ENCODE measurements at places on chromosomes 1 and 21.

- DNase-seq: no peak
Observed at GRCh38 chr1:205370780-205371179, 14.1 kb upstream of the KLHDC8A start.

- DNase-seq: no peak
Observed at GRCh38 chr1:10694633-10695627, 101.5 kb downstream of the CASZ1 start.

- DNase-seq: no peak
Observed at GRCh38 chr1:113858418-113858817, 13.1 kb downstream of the PTPN22 start.

DNA sequence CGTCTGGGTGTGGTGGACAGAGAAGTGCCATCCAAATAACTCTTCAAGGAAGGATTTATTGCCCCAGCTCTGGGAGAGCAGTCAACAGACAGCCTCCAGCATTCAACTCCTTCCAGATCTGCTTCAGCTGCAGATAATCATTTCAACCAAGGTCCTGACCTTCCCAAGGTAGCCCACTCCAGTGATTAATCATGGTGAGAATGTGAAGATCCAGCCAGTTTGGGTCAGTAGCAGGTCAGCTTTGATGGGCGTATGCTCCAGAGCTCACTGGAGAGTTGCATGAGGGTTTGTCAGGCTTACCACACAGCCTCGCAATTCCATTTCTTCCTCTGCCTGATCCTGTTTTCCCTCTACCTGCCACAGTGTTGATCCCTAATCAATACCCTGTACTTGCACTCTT, 214.5 kb upstream of the ZRANB2 start:
- DNase-seq: peak; percentile 28

DNA sequence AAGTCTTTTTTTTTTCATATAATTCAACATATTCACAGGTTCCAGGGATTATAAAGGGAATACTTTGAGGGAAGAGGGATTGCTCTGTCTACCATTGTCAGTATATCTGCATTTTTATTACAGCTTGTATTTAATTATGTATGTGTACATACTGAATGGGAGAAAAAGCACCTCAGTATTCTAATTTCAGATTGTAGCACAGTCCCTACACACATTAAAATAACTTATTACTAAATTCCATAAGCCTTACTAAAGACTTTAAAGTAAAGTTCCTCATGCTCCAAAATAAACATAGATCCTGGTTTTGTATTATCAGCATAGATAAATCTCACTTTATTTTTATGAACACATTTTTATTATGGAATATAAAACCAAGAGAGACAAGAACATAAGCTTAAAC, 134.2 kb downstream of the NCAM2 start:
- DNase-seq: peak; percentile 0

- DNase-seq: no peak
Observed at GRCh38 chr1:116834595-116834994, 75.1 kb upstream of the PTGFRN start.

GRCh38 chr21:45969921-45970673, 11.5 kb upstream of the COL6A1 start:
- DNase-seq: no peak

DNA sequence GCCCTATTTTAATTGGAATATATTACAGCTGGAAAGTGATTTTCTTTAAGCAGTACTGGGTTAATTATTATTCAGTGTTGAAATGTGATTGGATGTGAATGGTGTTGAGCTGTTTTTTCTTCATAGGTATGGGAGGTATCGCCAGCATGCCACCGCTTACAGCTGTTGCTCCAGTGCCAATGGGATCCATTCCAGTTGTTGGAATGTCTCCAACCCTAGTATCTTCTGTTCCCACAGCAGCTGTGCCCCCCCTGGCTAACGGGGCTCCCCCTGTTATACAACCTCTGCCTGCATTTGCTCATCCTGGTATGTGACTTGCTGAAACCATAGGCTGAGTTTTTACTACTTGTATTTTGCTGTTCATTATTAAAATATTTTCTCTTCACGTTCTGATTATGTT, 107.7 kb downstream of the ITSN1 start:
- DNase-seq: no peak

DNA sequence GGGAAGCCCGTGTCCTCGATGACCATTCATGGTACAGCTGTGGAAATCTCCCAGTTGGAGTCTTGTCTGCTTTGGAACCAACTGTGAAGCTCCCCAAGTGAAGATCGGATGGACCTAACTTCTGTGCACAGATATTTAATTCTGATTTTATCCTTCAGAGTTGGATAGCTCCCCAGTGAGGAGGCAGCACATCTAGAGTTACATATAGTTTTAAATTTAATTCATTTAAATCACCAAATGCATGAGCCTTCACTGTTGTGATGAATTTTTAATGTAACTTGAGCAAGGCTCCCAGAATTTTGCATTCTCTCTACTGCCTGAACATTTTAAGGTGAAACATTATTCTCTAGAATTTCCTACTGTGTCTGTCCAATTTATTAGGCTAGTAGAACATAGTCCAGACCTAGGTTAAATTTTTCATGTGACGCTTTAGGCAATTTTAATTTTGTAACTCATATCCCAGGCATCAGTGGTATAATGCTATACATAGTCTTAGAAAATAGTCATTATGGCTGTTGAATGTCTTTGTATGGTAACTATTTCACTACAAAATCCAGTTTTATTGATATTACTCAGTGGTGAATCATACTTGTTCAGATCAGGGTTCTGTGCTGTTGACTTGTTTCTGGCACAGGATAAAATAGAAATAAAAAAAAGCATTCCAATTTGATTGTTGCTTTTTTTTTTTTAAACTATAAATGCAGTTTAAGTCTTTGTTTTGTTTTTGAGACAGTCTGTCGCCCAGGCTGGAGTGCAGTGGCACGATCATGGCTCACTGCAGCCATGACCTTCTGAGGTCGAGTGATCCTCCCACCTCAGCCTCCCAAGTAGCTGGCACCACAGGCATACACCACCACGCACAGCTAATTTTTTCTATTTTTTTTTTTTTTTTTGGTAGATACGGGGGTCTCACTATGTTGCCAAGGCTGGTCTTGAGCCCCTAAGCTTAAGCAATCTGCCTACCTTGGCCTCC, 66.9 kb downstream of the PRDM2 start:
- DNase-seq: no peak

DNA sequence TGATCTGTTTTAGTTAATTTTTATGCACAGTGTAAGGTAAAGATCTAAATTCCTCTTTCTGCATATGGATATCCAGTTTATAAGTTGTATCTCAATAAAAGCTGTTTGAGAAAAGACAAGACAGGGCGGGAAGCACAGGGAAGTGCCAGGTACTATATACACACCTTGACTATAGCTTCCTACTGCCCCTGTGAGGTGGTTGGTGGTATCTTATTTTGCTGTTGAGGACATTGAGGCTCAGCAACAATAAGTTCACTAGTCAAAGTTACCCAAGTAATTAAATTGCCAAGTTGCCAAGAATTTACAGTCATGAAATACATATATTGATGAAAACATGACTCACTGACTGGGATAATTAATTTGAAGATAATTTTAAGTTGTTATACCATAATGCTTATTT, 109.1 kb downstream of the CD247 start:
- no peak for DNase-seq

- no peak for DNase-seq
Observed at GRCh38 chr1:15264769-15265168, 17.7 kb downstream of the FHAD1 start.

- DNase-seq: no peak
Observed at GRCh38 chr1:61142726-61143500, 60.6 kb downstream of the NFIA start.

- DNase-seq: peak; percentile 26
Observed at GRCh38 chr21:25283720-25284119, 323.6 kb downstream of the MRPL39 start.

- no peak for DNase-seq
Observed at GRCh38 chr1:161052899-161053298, 7.1 kb upstream of the USF1 start.

DNA sequence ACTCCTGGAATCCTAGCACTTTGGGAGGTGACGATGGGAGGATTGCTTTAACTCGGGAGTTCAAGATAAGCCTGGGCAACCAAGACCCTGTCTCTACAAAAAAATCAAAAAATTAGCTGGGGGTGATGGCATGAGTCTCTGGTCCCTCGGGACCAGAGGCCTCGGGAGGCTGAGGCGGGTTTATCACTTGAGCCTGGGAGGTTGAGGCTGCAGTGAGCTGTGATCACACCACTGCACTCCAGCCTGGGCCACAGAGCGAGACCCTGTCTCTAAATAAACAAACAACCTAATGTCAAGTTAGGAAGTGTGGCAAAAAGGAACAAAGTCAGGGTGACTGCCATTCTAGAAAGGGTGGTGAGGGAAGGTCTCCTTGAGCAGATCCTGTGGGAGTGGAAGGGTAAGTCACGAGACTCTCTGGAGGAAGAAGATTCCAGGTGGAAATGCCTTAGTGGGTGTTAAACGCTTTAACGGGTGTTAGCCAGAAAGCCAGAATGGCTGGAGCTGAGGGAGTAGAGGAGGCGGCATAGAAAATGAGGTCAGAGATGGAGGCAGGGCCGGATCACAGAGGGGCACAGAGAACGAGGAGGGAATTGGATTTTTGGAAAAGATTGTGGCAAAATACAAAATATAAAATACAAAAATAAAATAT, 62.2 kb upstream of the ATP5PO start:
- DNase-seq: no peak

- peak; percentile 17 for DNase-seq
Observed at GRCh38 chr1:46643368-46643775, 24.8 kb downstream of the ATPAF1 start.

GRCh38 chr1:117985973-117986372, 56.4 kb downstream of the WDR3 start:
- no peak for DNase-seq

Measured in left kidney (tissue), 8 donors.